ENCODE measurements at places on chromosomes 7 and 10. TPM values are rescaled to one million over a fixed set of nuclear protein-coding genes. Genes with fewer than 3 reads are reported as not detected.

DNA sequence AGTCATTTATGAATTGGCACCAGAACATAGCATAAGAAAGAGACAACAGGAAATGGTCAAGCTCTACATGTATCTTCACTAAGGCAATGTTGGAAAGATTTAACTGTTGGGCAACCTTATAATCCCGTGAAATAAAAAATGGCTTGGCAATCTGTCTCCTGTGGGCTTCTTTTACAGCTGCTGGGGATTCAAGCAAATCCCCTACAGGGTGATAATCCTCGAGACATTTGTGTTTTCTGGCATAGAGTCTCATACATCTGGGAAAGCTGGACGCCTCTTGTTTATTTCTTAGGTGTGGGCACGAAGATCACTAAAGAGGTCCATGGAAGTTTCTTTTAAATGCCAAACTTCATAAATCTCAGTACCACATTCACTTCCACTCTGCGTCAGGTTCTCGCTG lies 82.2 kb upstream of the GPR141 start:
- no peak overlapping the region for H3K4me3 ChIP-seq
- no peaks in the 10 kb centered on the region for H3K27me3 ChIP-seq
- no peak overlapping the region for H3K27ac ChIP-seq
- no peaks in the 10 kb centered on the region for H3K36me3 ChIP-seq

The CALHM1 gene
- total RNA-seq: not detected

The TRIM73 gene
- total RNA-seq: 0.69 TPM

The GNAT3 gene
- not detected for total RNA-seq

The SFTPA1 gene
- 11.9 TPM for total RNA-seq

- H3K27me3 ChIP-seq: no peaks in the 10 kb centered on the region
- no peak overlapping the region for H3K4me3 ChIP-seq
- no peak for DNase-seq
- no peaks in the 10 kb centered on the region for H3K36me3 ChIP-seq
Measured at GRCh38 chr10:2335626-2336025, 598.3 kb upstream of the ADARB2 start.

DNA sequence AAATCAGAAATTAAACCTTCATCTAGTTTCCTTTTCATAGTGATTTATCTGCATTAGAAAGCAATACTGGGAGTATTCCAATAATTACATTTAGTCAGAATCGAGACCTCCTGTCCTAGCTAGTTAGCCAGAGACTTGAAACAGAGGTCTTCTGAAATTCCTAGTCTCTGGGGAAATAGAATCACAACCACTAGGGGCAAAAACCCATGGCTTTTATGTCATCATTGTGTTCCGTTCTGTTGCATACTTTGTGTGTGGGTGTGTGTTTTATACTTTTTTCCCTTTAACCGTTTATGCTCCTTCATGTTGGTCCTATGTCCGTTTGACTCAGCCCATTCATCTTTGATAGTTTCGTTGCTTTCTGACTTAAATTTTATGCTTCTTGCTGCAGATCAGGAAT lies 79.8 kb downstream of the RALA start:
- DNase-seq: no peak
- H3K36me3 ChIP-seq: peaks cover 19% of the 10 kb centered on the region
- no peaks in the 10 kb centered on the region for H3K4me1 ChIP-seq
- no peak overlapping the region for H3K27ac ChIP-seq
- H3K4me3 ChIP-seq: no peak overlapping the region

GRCh38 chr10:79463578-79464496 lies 18.4 kb upstream of the ZCCHC24 start:
- H3K4me1 ChIP-seq: peaks cover 13% of the 10 kb centered on the region
- H3K27me3 ChIP-seq: no peaks in the 10 kb centered on the region
- no peak for DNase-seq
- no peak overlapping the region for H3K4me3 ChIP-seq
- no peak overlapping the region for H3K27ac ChIP-seq
- H3K36me3 ChIP-seq: no peaks in the 10 kb centered on the region

DNA sequence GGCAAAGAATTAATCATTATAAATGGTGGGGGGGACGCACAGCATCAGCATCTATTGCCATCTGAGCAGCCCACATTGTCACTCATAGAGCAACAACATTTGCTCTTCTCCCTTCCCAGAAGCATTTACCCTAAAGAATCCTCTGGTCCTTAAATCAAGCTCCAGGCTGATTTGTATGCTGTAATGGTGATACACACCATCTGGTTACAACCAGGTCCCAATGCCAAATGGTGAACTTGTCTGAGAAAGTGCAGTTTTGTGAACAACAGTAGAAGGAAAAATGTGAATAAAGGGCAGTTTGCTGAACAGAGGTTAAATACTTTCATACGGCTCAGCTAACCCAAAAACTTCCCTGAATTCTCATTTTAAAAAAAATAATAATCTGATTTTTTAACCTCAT lies 38.8 kb upstream of the TCF7L2 start:
- H3K36me3 ChIP-seq: no peaks in the 10 kb centered on the region
- no peak overlapping the region for H3K4me3 ChIP-seq
- no peak overlapping the region for H3K27ac ChIP-seq
- H3K4me1 ChIP-seq: no peaks in the 10 kb centered on the region
- no peaks in the 10 kb centered on the region for H3K27me3 ChIP-seq

The SPACDR gene
- total RNA-seq: not detected

GRCh38 chr10:31590023-31590800 lies 271.2 kb downstream of the ZEB1 start:
- H3K27ac ChIP-seq: no peak overlapping the region
- H3K4me1 ChIP-seq: no peaks in the 10 kb centered on the region
- H3K36me3 ChIP-seq: no peaks in the 10 kb centered on the region
- DNase-seq: no peak
- H3K4me3 ChIP-seq: no peak overlapping the region

DNA sequence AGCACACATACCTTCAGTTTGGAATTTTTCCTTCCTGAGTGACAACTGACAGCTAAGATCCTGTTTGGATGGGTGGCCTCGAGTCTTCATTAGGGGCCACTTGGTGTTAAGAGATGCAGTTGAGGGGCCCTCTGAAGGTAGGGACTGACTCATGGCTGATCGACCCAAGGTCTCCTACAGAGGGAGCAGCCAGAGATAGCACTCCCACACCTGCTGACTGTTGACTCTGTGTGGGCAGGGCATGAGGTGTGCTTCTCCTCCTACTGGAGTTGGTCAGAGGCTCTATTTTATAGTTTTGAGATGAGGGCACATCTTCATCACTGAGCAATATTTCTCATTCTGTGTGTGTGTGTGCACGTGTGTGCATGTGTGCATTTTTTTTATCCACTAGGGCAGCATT lies 378.8 kb upstream of the PODXL start:
- no peaks in the 10 kb centered on the region for H3K36me3 ChIP-seq
- H3K4me3 ChIP-seq: no peak overlapping the region
- H3K4me1 ChIP-seq: no peaks in the 10 kb centered on the region
- no peak for DNase-seq

GRCh38 chr10:83108565-83109333 lies 1030.6 kb upstream of the GHITM start:
- no peaks in the 10 kb centered on the region for H3K36me3 ChIP-seq
- H3K4me1 ChIP-seq: no peaks in the 10 kb centered on the region
- no peak for DNase-seq
- no peak overlapping the region for H3K4me3 ChIP-seq

DNA sequence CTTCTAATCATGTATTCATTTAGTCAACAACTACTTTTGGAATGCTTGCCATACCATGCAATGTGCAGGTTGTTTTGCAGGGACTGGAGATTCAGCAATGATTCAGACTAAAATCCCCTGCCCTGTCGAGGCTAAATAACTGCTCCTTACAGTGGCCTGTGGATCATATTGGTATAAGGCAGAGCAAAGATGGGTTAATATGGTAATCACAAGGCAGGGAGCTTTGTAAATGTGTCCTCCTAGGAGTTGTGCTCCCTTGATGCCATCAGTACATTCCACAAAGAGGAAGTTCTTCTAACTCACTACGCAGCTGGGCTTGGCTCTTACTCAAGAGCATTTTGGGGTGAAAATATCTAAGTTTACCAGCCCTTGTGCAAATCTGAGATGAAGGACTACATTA lies 614 bp upstream of the IFIT2 start:
- peak overlapping the region; percentile 54 for H3K4me3 ChIP-seq
- H3K36me3 ChIP-seq: peaks cover 7% of the 10 kb centered on the region
- peak overlapping the region; percentile 88 for H3K27ac ChIP-seq
- no peak for DNase-seq
- H3K4me1 ChIP-seq: peaks cover 50% of the 10 kb centered on the region

DNA sequence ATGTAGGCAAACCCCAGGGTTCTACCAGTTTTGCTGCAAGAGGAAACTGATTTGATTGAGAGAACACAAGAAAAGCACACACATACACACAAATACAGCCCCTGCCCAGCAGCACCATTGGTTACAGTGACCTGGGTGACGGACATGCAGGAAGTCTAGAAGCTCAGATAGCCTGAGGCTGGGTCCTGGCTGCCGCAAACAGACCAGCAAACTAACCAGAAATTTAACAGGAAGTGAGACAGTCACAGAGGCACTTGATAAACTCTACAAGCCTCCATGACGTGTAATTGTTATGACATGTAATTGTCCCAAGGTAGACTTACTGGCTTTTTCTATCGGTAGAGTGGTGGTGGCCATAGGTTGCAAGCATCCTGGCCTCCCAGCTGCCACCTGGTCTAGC lies 58.9 kb downstream of the PRKAR2B start:
- no peaks in the 10 kb centered on the region for H3K36me3 ChIP-seq
- no peak overlapping the region for H3K4me3 ChIP-seq
- no peak for DNase-seq
- peaks cover 32% of the 10 kb centered on the region for H3K4me1 ChIP-seq
